ENCODE measurements at places on chromosomes 5 and 9. TPM values are rescaled to one million over a fixed set of nuclear protein-coding genes. Genes with fewer than 3 reads are reported as not detected.

DNA sequence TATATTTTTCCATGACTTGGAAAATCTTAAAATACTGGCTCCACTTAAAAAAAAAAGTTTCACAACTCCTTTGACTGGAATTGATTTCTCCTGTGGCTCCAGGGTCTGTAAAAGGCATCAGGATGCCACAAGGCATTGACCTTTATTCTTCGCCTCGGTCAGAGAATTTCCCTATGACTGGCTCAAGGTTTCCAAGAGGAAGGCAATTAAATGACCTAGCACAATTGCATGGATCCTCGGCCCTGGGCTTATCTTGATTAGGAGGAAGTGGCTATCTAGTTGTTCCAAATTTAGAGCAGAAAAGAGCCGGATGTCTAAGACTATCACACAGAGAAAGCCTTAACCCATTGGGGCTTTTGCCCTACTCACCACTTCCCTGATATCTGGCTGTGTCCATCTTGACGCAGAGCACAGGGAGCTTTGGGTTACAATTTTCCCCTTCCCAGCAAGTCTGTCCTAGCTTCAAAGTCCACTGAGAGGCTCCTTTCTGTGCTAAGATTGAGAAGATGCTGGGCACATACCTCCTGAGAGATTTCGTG lies 56.9 kb upstream of the COL15A1 start:
- no peak for DNase-seq

Gene EGFLAM
- 14.8 TPM for total RNA-seq

DNA sequence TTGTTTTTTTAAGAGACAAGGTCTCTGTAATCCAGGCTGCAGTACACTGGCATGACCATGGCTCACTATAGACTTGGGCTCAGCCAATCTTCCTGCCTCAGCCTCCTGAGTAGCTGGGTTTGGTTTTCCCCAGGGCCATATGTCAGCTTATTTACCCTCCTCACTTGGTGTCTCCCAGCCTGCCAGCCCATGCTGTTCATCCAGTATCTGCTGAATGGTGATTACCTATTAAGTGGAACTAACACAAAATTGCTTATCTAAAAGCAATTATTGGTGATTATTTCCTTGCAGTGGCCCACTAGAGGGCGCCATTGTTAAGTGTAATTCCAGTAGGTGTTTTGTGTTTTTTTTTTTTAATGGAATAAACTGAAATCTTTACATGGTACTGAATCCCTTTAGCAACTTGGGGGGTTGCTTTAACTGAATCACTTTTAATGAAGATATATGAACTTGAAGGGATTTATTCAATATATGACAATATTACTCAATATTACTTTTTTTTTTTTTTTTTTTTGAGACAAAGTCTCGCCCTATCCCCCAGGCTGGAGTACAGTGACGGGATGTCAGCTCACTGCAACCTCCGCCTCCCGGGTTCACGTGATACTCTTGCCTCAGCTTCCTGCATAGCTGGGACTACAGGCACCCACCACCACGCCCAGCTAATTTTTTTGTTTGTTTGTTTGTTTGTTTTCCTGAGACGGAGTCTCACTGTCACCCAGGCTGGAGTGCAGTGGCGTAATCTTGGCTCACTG lies 13.8 kb downstream of the EXOSC2 start:
- DNase-seq: no peak

DNA sequence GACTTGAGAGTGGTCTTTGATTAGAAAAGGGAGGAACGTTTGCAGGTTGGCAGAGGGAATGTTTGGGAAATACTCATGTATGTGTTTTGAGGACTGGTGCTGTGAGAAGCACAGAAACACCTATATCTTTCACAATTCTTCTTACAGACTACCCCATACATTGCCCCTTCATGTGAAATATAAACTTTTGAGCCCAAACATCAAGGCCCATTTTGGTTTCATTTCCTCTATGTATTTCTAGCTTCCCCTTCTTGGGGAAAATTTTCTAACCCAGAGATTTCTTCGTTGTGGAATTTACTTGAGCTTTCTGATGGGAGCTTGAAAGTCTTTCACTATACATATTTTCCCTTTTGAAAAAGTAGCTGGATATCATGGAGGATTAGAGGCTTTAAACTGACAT lies 67.6 kb downstream of the FYB1 start:
- DNase-seq: no peak

DNA sequence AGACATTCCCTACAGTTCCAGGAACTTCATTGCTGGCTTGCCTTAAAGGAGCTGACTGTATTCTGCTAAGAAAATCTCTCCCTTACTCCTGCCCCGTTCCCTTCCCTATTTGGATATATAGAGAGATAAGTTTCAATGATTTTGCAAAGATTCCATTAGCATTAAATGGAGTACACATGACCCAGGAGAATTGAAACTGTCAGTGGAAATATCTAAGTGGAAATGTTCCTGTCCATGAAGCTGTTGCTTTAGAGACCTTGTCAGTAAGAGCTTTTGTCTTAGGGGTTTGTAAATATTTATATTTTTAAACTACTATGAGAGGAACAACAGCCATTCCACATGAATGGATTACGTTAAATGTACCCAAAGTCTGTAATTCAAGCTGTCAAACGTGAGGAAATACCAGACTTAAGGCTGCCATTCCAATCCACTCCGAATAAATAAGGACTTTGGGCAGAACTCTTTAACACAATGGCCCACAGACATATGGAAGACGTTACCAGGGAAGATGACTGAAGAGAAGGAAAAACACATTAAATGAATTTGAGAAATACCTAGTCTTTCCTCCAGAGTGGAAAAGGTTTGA lies 387.1 kb upstream of the PAPPA start:
- DNase-seq: no peak

Gene FBP2
- not detected for total RNA-seq

- no peak for DNase-seq
Observed at GRCh38 chr5:132269635-132270334, 12.3 kb downstream of the PDLIM4 start.

- DNase-seq: no peak
Observed at GRCh38 chr9:123562844-123563346, 206.9 kb downstream of the CRB2 start.

DNA sequence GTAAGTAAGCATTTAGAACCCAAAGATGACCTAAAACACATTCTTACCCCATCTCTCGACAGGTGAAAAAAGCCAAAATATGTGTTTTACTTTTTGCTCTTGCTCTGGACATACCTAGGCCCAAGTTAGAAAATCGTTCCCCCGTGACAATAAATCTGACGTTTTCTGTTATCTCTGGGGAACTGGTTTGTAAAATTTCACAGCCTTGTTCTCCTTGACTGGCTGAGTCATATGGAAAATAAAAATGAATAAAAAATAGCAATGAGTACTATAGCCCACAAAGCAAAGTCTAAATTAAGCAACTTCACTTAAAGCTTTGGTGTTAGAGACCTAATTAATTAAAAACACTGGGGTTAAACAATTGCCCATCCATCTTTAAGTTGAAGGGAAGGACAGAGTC lies 286.9 kb upstream of the CLINT1 start:
- DNase-seq: no peak

- no peak for DNase-seq
Observed at GRCh38 chr5:80960531-80961375, 590 bp downstream of the RASGRF2 start.

DNA sequence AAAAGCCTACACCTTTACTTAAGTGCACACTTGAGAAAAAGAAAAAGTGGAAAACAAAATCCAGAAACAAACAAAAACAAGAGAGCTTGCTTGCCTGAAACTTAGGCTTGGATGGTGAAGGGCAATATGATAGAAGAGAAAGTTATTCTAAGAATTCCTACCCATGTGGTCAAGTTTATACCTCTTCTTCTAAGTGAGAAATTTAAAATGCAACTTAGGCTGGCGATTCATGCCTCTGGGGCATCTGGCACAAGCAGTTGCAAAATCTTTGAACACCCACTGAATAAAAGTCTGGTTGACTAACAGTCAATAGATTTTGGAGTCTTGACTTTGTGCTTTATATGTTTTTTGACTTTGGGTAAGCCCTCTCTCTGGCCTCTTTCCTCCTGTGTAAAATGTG lies 239.6 kb downstream of the KDM4C start:
- no peak for DNase-seq

DNA sequence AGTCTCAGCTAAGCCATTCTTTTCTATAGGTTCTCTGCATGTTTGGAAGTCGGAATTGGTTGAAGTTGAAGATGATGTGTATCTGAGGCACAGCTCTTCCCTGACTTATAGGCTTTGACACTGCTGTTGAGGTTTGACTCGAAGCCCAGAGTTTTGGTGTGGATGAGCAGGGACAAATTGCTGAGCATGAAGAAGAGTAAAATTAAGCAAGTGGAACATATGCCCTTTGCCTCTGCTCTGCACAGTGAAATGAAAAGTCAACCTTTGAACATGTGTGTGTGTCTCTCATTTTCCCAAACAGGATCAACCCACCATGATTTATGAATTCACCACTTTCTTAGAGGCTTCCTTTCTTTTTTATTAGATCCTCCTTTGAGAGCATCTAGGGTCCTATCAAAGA lies 8.5 kb downstream of the HMHB1 start:
- no peak for DNase-seq

Gene HMMR
- total RNA-seq: 42.5 TPM

GRCh38 chr5:167614294-167615021 lies 677.0 kb upstream of the WWC1 start:
- no peak for DNase-seq

Gene LCN2
- total RNA-seq: 1.0 TPM

Gene SHOC1
- 0.10 TPM for total RNA-seq

GRCh38 chr5:125558016-125558415 lies 811.6 kb upstream of the ZNF608 start:
- DNase-seq: no peak

GRCh38 chr5:141846031-141846430 lies 32.2 kb downstream of the PCDH1 start:
- DNase-seq: no peak

Gene LRRC26
- 0.69 TPM for total RNA-seq

- DNase-seq: no peak
Observed at GRCh38 chr5:89267788-89268187, 384.8 kb upstream of the MEF2C start.

GRCh38 chr5:76457674-76458485 lies 54.8 kb downstream of the IQGAP2 start:
- no peak for DNase-seq

GRCh38 chr5:163330723-163331668 lies 106.4 kb upstream of the CCNG1 start:
- DNase-seq: no peak

Gene TMEM252
- total RNA-seq: not detected

- DNase-seq: no peak
Observed at GRCh38 chr5:152547202-152547601, 142.1 kb upstream of the NMUR2 start.

- DNase-seq: peak; percentile 17
Observed at GRCh38 chr9:82606492-82607382, 456.2 kb downstream of the RASEF start.

Gene SETD9
- 20.5 TPM for total RNA-seq

DNA sequence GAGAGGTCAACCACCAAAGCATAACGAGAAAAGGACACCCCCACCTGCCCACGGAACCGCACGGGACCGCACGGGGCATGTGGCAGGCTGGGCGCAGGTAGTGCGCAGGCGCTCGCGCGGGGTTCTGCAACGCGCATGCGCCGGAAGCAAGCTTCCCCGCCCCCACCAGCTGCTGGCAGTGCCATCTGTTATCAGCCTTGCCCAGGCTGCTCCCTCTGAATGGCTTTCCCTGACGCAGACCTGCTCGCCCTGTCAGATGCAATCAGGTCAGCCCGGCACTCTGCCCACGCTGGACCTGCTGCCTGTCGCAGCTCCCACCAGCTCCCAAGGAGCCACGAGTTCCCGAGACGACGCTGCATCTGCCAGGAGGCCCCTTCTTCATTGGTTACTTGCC lies 22.8 kb downstream of the PTCH1 start:
- DNase-seq: no peak

Gene KCNT1
- not detected for total RNA-seq

Gene SLC6A7
- not detected for total RNA-seq

DNA sequence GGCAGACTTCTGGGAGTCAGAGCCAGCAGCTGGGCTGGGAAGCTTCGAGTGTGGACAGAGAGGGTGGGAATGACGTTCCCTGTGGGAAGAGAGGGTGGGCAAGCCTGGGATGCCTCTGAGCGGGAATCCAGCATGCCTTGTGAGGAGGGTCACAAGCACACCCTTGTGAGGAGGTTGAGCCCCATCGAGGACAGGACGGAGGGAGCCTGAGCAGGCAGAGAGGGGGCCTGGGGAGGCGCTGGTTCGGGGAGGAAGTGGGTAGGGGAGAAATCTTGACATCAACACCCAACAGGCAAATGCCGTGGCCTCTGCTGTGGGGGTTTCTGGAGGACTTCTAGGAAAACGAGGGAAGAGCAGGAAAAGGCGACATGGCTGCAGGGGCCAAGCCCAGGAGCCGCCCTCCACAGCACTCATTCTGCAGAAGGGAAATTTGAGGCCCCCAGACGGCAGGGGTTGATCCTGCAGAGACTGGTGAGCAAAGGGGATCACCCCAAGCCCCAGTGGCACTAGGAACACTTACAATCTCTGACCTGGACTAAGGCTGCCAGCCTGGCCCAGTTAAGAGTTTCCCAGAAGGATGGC lies 1.1 kb upstream of the IL13 start:
- no peak for DNase-seq

DNA sequence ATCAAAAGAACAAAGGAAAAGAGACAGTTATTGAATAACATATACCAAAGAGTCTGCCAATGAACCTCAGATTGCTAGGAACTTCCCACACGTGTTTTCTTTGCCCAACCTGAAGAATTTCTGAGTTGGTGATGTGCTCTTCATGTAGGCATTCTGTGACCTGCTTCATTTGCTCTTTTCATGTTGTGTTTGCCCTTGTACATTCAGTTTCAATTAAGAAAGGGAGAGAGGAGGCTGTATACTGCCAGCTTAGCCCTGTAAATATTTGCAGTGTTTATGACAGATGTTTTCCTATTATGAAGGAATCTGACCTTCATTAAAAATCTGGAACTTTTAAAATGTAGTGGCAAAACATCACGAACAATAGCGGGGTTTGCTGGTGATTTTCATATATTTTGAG lies 168.5 kb downstream of the GAS1 start:
- no peak for DNase-seq

GRCh38 chr9:91905991-91906469 lies 44.0 kb downstream of the ROR2 start:
- no peak for DNase-seq

- DNase-seq: no peak
Observed at GRCh38 chr5:12242950-12243888, 339.0 kb upstream of the CTNND2 start.

- no peak for DNase-seq
Observed at GRCh38 chr9:109551651-109552050, 53.5 kb upstream of the PTPN3 start.
